CD4-positive, alpha-beta T cell (primary cell): ENCODE measurements at places on chromosomes 7 and 10. TPM values are rescaled to one million over a fixed set of nuclear protein-coding genes. Genes with fewer than 3 reads are reported as not detected.

The ASAH2 gene
- total RNA-seq, result 1.1 TPM

DNA sequence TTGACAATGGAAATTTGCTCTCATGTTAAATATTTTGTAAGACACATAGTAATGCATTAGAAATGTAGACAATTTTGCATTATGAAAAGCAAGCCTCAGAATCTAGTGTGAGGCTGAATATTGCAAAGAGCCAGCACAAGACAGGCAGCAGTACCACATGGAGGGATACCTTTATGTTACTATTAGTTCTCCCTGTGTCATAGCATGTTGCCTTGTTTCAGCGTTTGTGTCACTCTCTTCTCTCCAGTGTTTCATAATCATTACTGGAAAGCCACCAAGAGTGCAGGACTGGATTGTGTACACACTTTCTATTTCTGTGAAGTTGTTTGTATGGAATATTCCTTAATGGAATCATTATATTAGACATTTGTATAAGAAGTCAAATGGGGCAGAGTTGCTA lies 8.5 kb downstream of the AHR start:
- H3K36me3 ChIP-seq, result peaks cover 14% of the 10 kb centered on the region
- H3K4me1 ChIP-seq, result peaks cover 19% of the 10 kb centered on the region
- no peaks in the 10 kb centered on the region for H3K27me3 ChIP-seq
- H3K27ac ChIP-seq, result no peak overlapping the region
- DNase-seq, result no peak

GRCh38 chr7:55305135-55305534 lies 60.0 kb upstream of the LANCL2 start:
- H3K27ac ChIP-seq, result no peak overlapping the region
- H3K36me3 ChIP-seq, result no peaks in the 10 kb centered on the region

The SPDYE18 gene
- 1.8 TPM for total RNA-seq

- H3K27ac ChIP-seq, result no peak overlapping the region
- no peaks in the 10 kb centered on the region for H3K27me3 ChIP-seq
- peaks cover 75% of the 10 kb centered on the region for H3K36me3 ChIP-seq
- H3K4me1 ChIP-seq, result peaks cover 38% of the 10 kb centered on the region
Measured at GRCh38 chr10:17235136-17235535, 7.1 kb downstream of the VIM start.

- no peak overlapping the region for H3K27ac ChIP-seq
- H3K4me3 ChIP-seq, result no peak overlapping the region
- peaks cover 51% of the 10 kb centered on the region for H3K36me3 ChIP-seq
- H3K27me3 ChIP-seq, result no peaks in the 10 kb centered on the region
- peaks cover 2% of the 10 kb centered on the region for H3K4me1 ChIP-seq
Measured at GRCh38 chr10:133365461-133366129, 7.6 kb downstream of the ECHS1 start.

- no peak overlapping the region for H3K27ac ChIP-seq
- no peaks in the 10 kb centered on the region for H3K4me1 ChIP-seq
- no peak overlapping the region for H3K4me3 ChIP-seq
- no peaks in the 10 kb centered on the region for H3K27me3 ChIP-seq
- DNase-seq, result no peak
- no peaks in the 10 kb centered on the region for H3K36me3 ChIP-seq
Measured at GRCh38 chr7:108330227-108330626, 126.0 kb downstream of the NRCAM start.

- H3K36me3 ChIP-seq, result no peaks in the 10 kb centered on the region
- no peak for DNase-seq
- no peaks in the 10 kb centered on the region for H3K27me3 ChIP-seq
- no peak overlapping the region for H3K4me3 ChIP-seq
- H3K4me1 ChIP-seq, result peaks cover 3% of the 10 kb centered on the region
- H3K27ac ChIP-seq, result no peak overlapping the region
Measured at GRCh38 chr7:75596727-75597614, 104.9 kb downstream of the SPDYE5 start.

The CLCN1 gene
- not detected for total RNA-seq

DNA sequence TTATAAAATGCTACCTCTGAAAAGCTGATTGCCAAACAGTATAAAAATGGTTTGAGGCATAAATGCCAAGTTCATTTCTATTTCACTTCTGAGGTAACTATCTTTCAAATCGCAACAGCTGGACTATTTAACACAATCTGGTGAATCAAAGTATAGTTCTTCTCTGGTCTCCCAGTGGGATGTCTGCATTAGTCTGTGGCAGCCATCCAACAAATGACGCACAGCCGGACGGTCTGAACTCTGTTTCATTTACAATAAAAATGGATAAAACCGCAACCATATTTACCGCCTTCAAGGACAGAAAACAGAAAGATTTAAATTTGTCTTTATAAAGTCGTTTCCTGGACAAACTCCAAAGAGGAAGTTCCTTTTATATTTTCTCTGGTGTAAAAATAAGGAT lies 41.9 kb downstream of the ENO4 start:
- DNase-seq, result no peak
- H3K27ac ChIP-seq, result no peak overlapping the region
- H3K4me3 ChIP-seq, result no peak overlapping the region
- H3K27me3 ChIP-seq, result no peaks in the 10 kb centered on the region
- H3K36me3 ChIP-seq, result no peaks in the 10 kb centered on the region
- H3K4me1 ChIP-seq, result no peaks in the 10 kb centered on the region

GRCh38 chr10:14299556-14299955 lies 31.2 kb downstream of the FRMD4A start:
- no peak for DNase-seq
- no peak overlapping the region for H3K4me3 ChIP-seq
- H3K4me1 ChIP-seq, result no peaks in the 10 kb centered on the region
- H3K36me3 ChIP-seq, result no peaks in the 10 kb centered on the region
- H3K27ac ChIP-seq, result no peak overlapping the region
- peaks cover 4% of the 10 kb centered on the region for H3K27me3 ChIP-seq

DNA sequence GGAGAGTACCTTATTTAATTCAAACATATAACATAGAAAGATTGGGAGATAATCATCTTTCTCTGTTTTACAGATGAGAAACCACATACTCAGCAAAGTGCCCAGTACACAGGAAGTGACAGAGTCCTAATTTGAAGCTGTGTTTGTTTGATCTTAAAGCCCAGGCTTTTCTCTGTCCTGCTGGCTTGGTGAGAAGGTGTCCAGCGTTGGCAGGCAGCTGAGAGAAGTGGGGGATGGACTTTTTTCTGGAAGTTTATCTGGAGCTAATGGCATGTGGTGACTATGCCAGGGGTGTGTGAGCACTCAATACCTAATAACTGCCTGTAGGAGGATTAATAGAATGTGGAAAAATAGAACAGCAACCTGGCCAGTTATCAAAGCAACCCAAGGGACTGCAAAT lies 60.8 kb downstream of the NPSR1 start:
- H3K27ac ChIP-seq, result no peak overlapping the region
- no peaks in the 10 kb centered on the region for H3K27me3 ChIP-seq
- H3K36me3 ChIP-seq, result no peaks in the 10 kb centered on the region
- H3K4me1 ChIP-seq, result peaks cover 15% of the 10 kb centered on the region

The OGDHL gene
- not detected for total RNA-seq

The RASSF4 gene
- total RNA-seq, result 0.88 TPM

The HYAL4 gene
- not detected for total RNA-seq

The PIP gene
- total RNA-seq, result not detected

DNA sequence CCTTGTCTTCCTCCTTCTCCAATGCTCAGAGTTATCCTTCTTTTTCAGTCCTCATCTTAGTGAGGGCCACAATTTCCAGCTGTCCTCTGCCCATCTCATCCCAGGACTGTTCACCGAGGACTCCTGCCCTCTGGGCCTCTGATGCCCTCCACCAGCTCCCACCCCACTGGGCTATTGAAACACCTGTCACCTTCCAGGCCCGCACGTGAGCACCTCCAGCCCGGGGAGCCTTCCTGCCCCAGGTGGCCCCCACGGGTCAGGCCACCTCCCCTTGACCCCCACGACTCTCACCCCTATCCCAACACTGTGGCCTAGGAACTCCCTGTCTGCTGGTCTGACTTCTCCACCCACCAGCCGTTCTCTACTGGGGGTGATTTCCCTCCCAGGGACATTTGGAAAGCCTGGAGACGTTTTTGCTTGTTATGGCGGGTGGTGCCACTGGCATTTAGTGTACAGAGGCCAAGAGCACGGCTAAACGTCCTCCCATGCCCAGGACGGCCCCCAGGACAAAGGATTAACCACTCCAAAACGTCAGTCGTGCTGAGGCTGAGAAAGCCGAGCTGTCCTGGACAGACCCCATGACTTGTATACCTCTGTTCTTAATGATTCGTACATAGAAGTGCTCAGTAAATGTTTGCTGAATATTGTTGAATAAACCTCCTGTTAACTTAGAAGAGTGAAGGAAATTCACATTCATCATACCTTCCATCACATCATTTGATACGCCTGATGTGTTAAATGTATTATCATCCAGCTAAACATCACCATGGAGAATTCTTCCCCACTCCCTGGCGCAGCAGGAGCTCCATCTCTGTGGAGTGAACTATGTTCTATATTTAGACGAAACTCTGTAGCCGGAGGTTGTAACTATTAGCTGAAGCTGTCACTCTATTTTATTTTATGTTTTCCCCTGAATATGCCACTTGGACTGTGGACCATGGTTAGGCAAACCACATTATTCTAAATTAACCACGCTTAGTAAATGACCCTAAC lies 270.1 kb upstream of the SHH start:
- no peaks in the 10 kb centered on the region for H3K36me3 ChIP-seq
- H3K27ac ChIP-seq, result no peak overlapping the region

The NPY gene
- total RNA-seq, result not detected

The HOXA5 gene
- not detected for total RNA-seq

The PILRA gene
- 5.3 TPM for total RNA-seq

- no peak overlapping the region for H3K4me3 ChIP-seq
- DNase-seq, result no peak
- no peak overlapping the region for H3K27ac ChIP-seq
- H3K4me1 ChIP-seq, result no peaks in the 10 kb centered on the region
Measured at GRCh38 chr10:20040012-20040411, 223.8 kb downstream of the PLXDC2 start.

DNA sequence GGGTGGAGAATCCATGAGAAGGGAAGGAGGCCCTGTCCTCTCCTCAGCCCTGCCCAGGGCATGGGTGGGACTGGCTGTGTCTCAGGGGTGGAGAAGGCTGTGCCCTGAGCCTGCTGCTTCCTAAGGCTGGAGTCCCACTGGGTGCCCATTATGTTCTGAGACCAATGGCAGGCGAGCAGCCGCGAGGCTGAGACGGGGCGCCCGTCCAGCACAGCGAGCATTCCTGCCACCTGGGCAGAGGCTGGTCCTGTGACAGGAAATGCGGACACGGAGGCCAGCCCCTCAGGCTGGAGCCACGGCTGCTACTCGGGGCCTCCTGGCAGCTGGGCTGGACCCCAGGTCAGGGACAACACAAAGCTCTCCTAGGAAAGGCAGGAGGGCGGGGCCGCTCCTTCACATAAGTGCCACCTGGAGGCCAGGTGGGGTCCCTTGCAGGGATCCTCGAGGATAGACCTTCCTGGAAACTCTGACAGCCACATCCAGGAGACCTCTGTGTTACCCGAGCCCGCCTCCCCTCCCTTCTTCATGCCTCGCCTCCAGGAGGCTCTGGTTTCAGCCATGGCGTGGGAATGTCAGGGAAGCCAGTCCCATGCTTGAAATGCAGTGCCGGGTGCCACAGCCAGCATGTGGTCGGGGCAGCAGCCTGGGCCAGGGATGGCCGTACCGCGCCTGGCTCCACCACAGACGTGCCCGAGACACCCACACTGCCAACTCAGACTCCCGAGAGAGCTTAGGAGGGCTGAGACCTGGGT lies 173.9 kb downstream of the USP6NL start:
- H3K27ac ChIP-seq, result no peak overlapping the region
- H3K36me3 ChIP-seq, result no peaks in the 10 kb centered on the region
- no peak for DNase-seq
- no peaks in the 10 kb centered on the region for H3K27me3 ChIP-seq
- H3K4me1 ChIP-seq, result peaks cover 16% of the 10 kb centered on the region

- H3K36me3 ChIP-seq, result no peaks in the 10 kb centered on the region
- no peak for DNase-seq
- no peak overlapping the region for H3K4me3 ChIP-seq
- no peaks in the 10 kb centered on the region for H3K27me3 ChIP-seq
Measured at GRCh38 chr7:134355927-134356326, 39.2 kb upstream of the SLC35B4 start.

DNA sequence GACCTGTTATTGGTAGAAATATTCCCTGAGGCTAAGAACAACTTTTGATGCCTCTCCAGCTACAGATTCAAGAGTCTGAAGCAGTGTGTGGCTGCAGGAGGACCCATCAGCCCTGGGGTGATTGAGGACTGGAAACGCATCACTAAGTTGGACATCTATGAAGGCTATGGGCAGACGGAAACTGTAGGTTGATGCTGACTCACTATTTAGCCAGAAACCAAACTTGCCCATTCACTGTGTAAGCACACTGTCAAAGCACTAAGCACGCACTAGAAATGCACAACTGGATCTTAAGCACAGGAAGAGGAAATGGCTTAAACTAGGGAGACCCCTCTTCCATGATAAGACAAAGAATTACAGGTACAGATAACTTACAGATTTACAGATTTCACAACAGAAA lies 20.8 kb downstream of the ACSM6 start:
- DNase-seq, result no peak
- H3K4me1 ChIP-seq, result no peaks in the 10 kb centered on the region
- H3K4me3 ChIP-seq, result no peak overlapping the region
- no peaks in the 10 kb centered on the region for H3K36me3 ChIP-seq
- no peak overlapping the region for H3K27ac ChIP-seq

GRCh38 chr10:17206210-17206709 lies 4.8 kb upstream of the TRDMT1 start:
- DNase-seq, result peak; percentile 29
- H3K36me3 ChIP-seq, result no peaks in the 10 kb centered on the region
- H3K4me3 ChIP-seq, result no peak overlapping the region
- no peaks in the 10 kb centered on the region for H3K27me3 ChIP-seq
- peaks cover 23% of the 10 kb centered on the region for H3K4me1 ChIP-seq

The LMBR1 gene
- total RNA-seq, result 61.6 TPM

The UPK3BL2 gene
- total RNA-seq, result 115 TPM

GRCh38 chr10:132404169-132404880 lies 7.3 kb downstream of the PWWP2B start:
- H3K27me3 ChIP-seq, result no peaks in the 10 kb centered on the region
- no peak overlapping the region for H3K27ac ChIP-seq
- peaks cover 8% of the 10 kb centered on the region for H3K36me3 ChIP-seq
- H3K4me1 ChIP-seq, result peaks cover 37% of the 10 kb centered on the region
- DNase-seq, result no peak
